ENCODE measurements at places on chromosomes 4 and X.

DNA sequence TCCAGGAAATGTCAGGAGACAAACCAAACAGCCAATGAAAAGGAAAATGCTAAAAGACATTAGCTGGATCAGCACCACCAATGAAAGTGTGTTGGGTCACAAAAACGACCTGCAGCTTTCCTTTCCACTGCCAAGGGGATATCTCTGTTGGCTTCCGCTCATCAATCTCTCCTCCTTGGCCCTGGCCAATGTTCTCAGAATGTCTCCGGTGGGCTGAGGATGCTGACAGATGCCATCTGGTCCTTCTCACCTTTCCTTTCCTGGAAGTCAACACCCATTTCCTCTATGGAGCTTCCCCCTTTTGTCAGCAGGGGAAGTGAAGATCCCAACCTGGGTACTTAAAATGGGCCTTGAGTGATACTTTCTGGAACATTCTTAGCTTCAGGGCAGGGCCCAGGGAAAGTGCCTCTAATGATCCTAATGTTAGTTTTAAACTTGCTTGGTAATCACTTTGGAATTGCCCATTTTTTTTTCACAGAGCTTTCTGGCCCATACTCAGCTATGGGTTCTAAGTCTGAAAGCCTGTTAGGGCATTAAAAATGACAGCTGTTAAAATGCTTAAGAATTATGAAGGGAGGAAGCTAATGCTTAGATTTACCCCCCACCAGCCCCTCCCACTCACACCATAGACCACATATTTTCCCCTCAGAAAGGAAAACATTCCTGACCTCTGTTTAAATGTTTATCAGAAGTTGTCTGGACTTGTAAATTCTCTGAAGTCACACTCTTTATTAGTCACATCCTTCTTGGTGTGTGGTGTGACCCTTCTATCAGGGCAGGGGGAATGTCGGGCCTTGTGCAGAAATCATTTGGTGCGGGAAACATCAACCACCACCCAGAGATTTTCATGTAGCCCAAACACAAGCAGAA, 29.2 kb downstream of the IGFBP7 start:
- no peak for DNase-seq

- no peak for DNase-seq
Observed at GRCh38 chr4:11635342-11635741, 206.6 kb upstream of the HS3ST1 start.

DNA sequence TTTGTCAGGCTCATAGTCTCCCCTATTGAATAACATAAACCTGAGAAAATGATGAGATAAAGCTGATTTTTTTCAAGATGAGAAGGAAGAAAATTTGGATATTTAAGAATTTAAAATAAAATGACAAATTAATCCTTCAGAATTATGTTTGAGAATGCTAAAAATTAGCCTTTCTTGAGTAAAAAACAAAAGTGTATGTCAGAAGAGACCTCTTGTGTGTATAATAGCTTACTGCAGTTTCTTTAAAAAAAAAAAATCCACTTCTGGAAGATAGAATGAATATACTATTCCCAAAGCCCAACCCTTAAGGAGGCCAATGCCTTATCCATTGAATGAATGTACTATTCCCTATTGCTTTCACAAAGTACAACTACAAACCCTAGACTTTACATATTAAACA, 281.8 kb downstream of the RAPGEF2 start:
- no peak for DNase-seq

- DNase-seq, result no peak
Observed at GRCh38 chrX:24339911-24340310, 20.5 kb upstream of the SUPT20HL1 start.

- DNase-seq, result no peak
Observed at GRCh38 chr4:108301545-108302251, 133.0 kb upstream of the LEF1 start.

DNA sequence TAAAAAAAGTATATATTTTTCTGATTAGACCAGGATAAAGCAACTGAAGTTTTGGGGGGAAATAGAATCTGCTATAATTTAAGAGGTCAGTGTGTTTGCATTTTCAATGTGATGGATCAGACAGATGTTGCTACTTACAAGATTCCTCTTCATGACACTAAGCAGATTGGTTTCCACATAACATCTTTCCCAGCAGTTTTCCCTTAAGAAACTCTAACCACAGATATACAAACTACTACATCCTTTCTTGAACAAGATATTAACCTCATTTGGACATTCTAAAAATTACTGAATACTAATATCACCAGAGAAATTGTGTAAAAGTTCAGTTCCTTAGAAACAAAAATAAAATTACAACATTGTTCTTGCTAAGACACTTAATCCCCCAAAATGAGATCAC, 106.7 kb upstream of the GUCY1A1 start:
- DNase-seq, result no peak

GRCh38 chrX:13761606-13762414, 27.3 kb downstream of the OFD1 start:
- DNase-seq, result no peak

DNA sequence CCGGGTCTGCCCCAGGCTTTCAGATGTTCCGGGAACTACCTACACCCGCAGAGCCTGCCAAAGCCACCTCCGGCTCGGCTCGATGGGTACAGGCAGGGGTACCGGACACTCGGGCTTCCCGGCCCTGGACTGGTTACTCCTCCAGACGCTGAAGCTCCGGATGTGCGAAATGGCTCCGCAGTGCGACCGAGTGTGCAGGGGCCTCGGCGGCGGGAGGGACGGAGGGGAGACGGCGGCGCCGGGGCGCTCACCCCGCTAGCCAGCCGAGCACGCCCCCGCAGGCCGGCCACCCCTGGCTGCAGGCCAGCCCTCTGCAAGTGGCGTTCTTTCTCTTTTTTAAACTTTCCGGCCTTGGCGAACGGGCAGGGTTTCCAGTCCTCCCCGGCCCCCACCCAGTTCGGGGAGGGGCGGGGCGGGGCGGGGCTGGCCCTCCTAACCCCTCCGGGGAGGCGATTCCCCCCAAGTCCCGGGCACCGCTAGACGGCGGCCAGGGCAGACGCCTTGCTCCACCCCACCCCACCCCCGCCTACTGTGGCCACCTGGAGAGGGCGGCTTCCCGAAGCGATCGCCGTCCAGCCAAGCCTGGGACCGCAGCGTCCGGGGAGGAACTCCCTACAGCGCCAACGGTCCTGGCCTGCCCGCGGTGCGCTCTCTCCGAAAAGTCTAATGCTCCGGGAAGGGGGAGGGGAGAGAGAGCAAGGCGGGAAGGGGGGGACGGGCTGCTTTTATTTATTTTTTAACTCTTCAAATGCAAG, 7.5 kb downstream of the BCOR start:
- DNase-seq, result no peak

- DNase-seq, result no peak
Observed at GRCh38 chr4:104826171-104826570, 320.5 kb upstream of the TET2 start.

DNA sequence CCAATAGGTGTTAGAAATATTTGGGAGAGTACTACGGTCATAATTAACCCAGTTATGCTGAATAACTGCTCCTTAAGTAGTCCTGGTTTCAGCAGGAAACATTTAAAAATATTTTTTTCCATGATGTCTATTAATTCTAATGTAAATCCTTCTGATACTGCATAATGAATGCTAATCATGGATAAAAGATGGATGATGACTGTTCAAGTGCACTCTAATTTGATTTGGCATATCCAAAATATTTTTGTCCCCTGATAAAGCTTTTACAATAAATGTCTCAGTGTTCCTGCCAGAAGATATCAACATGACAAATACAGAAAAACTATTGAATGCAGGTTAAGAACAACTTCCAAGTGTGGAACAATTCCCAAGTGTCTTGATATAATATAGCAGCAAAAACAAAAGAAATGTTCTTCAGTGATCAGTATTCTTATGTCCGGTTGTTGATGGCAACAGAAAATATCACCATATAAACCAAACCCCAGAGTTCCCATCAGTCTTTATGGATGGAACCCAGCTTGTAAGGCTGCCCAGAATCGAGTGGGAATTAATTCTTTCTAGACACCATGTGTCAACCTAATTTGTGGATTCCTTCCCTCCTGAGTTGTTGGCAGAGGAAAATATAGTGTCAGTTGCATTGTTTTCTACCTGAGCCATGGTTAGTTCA, 205.4 kb upstream of the GK2 start:
- DNase-seq, result no peak

DNA sequence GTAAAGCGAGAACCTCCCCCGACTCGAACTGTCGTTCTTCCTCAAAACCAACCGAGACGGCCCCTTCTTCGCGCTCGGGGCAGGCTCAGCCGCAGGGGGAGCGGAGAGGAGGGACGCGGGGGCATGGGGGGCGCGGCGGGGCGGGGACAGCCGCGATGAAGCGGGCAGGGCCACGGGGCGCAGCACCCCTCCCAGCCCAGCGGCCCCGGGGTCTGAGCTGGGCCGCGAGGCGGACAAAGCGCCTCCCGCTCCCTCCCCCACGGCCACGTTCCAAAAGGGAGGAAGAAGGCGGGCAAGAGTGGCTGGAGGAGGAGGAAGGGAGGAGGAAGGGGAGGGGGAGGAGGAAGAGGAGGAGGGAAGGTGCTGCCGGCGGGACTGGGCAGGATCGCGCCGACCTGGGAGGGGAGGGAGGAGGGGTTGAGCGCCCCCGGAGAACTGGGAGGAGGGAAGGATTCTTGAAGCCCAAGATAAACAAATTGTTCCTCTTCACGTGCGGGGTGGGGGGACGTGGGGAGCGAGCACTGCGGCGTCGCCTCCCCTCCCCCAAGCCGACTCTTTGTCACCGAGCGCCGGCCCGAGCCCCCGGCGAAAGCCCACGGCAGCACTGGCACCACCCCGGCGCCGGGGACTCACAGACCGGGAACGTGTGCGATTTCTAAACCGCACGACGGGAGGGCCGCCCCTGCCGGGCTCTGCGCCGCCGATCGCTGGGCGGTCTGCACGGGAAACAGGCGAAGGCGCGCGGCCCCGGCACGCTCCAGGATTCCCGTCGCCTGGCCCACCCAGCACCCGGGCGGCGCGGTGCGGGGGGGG, 2.9 kb downstream of the MAML3 start:
- peak; percentile 60 for DNase-seq

- DNase-seq, result no peak
Observed at GRCh38 chr4:73860181-73860580, 7.1 kb downstream of the PF4V1 start.

DNA sequence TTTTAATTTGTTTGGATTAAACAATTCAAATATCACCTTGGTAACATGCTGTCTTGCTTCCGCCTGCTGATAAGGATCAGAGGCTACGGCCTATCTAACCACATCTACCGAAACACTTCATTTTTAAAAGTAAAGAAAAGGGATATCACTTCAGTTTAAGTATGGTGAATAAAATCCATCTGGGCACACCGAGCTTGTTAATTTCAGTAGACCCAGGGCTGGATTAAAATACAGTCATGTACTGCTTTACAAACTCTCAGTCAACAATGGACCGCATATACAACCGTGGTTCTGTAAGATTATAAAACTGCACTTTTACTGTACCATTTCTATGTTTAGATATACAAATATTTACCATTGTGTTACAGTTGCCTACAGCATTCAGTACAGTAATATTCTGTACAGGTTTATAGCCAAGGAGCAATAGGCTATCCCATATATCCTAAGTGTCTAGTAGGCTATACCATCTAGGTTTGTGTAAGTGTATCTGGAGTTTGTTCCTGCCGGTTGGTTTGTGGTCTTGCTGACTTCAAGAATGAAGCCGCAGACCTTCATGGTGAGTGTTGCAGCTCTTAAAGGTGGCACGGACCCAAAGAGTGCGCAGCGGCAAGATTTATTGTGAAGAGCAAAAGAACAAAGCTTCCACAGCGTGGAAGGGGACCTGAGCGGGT, 40.0 kb downstream of the SEPTIN11 start:
- no peak for DNase-seq

DNA sequence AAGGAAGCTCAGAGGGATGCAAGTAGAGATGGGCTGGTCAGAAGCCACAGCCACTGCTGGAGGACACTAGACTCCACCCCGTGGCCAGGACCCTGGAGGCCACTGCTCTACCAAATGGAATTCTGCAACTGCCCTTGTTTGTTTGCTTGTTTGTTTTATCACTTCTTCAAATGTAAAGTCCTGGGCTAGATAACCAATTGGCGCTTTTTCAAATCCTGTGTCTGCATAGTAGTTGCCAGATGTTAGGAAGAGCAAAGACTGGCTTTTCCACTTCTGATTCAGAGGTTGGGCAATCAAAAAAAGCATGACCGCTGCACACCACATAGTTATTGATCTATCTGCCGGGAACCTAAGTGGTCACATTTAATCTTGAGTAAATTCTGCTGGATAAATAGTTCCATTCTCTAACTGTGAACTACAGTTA, 255.2 kb upstream of the SFRP2 start:
- DNase-seq, result no peak

- DNase-seq, result no peak
Observed at GRCh38 chr4:38489924-38490639, 173.9 kb upstream of the KLF3 start.

GRCh38 chrX:82961129-82961528, 547.0 kb upstream of the POU3F4 start:
- no peak for DNase-seq

DNA sequence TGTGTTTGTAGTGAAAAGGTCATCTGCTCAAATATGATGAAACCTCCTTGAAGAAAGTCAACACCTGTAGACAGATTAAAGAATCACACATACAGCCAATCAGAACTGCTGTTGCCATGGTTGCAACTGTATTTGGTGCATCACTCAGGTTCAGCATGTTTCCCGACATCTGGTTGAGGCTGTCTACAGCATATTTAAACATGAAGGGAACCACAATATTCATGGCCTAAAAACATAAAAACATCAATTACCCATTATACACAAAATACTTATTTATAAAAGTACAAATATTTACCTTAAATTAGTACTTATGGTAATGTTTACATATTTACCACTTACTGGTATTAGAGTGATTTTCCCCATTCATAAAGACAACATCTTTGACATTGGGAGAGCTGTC, 79.7 kb downstream of the ABCB7 start:
- no peak for DNase-seq

DNA sequence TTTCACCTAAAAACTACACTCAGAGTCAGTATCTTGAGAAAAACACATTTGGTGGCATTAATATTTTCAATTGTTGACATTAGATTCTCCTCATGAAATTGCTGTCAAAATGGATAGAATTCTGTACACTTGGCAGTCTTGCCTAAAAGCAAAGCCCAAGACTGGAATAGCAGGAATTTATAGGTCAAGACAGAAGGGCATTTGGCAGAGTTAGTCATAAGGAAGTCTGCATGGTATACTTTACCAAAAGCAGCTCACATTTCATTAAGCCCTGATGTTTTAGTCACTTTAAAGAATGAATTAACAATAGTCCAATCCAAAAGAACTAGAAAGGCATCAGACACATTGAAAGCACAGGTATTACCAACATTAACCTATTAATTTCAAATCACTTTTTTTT, 7.1 kb downstream of the CCDC160 start:
- DNase-seq, result no peak

DNA sequence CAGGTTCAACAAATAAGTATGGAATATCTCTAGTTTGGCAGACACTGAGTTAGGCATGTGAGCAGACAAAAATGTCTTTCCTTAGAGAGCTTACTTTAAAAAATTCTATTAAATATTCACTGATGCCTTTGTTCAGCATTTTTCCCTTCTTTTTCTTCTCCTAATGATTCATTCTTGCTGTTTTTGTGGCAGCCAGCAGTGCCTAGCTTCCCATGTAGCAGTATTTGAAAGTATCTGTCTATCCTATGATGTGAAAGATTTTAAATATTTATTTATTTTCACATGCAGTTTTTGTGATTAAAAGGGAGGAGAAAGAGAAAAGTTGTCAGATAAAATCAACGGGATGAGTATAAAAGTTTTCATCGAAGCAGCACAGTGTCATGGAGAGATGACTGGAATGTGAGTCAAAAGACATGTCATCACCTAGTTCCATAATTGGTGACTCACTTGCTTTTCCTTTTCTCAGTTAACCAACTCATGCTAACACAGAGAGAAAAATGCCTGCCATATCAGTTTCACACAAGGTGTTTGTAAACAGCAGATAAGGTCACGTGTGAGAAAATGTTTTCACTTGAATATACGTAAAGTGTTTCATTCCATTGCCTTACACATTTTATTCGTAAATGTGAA, 69.8 kb downstream of the BMPR1B start:
- DNase-seq, result no peak

All from posterior cingulate gyrus (tissue), 11 donors.